ENCODE measurements at places on chromosomes 12 and 14. TPM values are rescaled to one million over a fixed set of nuclear protein-coding genes. Genes with fewer than 3 reads are reported as not detected.

- no peak for DNase-seq
Measured at GRCh38 chr12:69059465-69060457, 126.8 kb upstream of the CPM start.

- no peak for DNase-seq
Measured at GRCh38 chr14:93629643-93630042, 158.6 kb downstream of the PRIMA1 start.

DNA sequence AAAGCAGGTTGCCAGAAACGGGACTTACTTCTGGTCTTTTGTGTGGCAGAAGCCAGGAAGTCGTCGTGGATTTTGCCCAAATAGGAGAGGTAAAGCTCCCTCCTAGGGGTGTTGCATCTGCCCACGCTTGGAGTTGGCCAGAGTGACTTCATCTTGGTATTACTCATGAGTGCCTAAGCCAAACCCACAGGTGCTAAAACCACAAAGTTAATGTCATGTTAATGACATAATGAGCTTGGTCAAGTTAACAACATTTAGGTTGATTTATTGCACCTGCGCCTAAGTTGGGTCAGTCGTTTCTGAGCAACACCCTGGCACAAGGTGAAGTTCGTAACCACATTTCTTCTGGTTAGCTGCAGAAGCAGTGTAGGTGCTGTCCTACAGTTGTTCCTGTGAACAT, 225.2 kb downstream of the FUT8 start:
- no peak for DNase-seq

DNA sequence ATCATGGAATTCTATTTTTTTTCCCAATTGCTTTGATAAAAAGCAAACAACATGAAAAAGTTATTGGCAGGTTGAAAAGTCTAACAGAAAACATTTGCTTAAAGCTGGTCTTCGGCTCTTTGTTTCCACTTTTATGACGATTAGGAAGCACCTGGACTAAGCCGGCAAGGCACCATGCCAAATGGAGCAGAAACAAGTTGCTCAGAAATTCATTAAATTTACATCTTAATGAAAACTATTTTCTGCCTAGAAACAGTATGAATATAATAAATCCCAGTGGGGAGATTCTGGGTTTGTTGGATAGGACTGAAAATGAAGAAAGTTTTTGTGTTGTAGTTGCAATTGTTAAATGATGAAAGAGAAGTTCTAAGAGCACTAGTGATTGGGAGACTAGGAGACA, 51.4 kb upstream of the OR9K2 start:
- no peak for DNase-seq

DNA sequence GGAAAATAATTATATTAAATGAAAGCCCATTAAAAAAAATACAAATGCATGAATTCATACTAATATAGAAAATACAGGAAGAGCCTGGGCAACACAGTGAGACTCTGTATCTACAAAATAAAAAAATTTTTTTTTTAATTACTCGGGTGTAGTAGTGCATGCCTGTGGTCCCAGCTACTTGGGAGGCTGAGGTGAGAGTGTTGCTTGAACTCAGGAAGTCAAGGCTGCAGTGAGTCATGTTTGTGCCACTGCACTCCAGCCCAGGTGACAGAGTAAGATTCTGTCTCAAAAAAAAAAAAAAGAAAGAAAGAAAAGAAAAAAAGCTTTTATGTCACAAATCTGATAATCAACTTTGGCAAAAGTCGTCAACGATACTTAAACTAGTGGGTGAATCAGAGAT, 80.6 kb upstream of the PLEKHA5 start:
- DNase-seq, result no peak

Gene ASIC1
- total RNA-seq, result 1.9 TPM

DNA sequence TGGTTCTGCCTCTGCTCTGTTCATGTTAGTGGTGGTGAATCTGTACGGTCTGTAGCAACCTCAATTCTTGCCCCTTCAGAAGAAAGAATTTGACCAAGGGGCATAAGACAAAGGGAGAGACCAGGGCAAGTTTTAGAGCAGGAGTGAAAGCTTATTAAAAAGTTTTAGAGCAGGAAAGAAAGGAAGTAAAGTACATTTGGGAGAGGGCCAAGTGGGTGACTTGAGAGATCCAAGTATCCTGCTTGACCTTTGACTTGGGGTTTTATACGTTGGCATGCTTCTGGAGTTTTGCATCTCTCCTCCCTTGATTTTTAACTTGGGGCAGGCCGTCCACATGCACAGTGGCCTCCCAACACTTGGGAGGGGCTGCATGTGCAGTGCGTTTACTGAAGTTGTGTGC, 225.0 kb downstream of the CRADD start:
- DNase-seq, result no peak

DNA sequence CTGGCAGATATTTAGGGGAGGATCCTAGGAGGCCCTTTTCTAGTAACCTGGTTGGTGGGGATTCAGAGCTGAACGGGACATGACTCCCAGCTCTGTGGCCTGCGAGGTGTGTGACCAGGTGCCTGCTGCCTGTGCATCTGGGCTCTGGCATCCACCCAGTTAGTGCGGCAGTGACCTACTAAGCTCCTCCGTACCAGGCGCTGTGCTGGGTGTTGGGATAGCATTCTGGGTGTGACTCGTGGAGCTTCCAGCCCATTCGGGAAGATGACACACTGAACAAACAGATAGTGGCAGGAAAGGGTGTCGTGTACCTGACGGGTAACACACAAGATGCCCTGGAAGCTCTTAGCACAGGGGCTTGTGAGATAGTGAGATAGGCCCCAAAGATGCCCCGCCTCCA, 80.9 kb downstream of the ACACB start:
- no peak for DNase-seq

Gene BCL2L14
- 57.6 TPM for total RNA-seq

DNA sequence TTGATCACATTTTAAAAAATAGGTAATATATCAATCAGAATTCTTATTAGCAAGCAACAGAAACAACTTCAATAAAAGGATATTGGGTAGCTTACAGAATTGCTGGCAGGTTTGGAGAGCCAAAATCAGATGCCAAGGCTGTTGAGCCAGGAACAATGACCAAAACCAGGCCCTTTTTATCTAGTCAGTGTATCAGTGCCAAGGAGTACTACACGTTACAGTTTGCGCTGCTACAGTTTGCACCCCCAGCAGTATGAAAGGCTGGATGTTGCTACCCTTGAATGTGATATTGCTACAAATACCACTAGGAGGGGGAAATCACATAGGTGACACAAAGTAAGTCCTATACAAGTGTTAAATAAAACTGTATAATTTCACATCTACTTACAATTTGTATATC, 19.3 kb downstream of the CGRRF1 start:
- DNase-seq, result no peak

Gene KRT74
- not detected for total RNA-seq

DNA sequence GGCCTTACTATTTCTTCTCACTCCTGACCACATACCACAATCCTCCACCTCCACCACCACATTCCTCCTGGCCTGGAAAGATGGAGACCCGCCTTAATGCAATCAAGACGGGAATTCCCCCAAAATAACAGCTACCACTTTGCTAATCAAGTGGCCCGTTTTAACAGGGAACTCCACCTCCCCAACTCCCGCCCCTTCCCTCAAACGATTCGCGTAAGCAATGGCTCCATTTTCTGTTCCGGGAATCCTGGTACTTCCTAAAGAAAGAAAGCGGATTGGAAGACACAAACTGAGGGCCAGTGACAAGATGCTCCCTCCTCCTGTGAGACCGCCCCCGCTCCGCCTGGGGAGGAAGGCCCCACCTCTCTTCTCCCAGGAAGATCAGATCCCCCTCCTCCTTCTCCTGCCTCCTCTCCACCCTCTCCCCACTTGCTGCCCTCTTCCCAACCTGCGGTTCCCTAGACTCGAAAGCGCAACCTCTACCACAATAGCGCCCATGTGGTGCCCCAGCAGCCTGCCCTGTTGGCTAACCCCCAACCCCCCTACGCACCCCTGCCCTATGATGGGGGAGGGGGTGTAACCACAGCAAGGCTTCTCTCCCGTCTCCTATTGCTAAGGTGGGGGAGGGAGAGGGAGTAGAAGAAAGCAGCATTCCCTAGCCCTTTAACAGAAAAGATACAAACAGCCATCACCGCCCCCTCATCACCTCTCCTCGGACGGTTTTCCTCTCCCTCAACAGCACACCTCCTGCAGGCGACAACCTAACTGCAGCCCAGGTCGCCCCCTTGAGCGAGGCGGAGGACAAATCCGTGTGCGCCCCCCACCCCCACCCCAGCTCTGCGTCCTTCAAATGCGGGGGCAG, 777 bp downstream of the ARF3 start:
- peak; percentile 80 for DNase-seq

Gene ARF3
- total RNA-seq, result 271 TPM

DNA sequence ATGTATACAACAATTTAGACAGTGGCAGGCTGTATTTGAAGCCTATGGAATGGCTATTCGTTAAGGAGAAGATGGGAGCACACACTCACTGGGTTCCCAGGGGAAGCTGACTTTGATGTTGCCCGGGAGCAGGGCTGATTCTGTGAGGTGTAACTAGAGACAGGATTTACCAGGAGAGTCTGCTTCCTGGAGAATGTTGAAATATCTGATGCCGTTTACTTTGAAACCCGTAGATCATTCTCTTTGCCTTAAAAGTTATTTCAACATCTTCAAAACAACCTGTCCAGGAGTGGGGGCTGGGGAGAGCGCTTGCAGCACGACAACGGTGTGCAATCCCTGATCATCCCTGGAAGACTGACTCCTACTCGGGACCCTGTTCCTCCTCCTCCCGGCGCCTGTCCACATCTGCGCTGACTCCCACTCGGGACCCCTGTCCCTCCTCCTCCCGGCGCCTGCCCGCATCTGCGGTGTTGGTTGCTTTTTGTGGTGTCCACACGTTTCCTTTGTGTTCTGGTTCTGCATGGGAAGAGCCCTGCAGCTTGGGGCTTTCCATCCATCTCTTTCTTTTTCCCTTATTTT, 72.6 kb downstream of the AACS start:
- DNase-seq, result no peak

Gene FICD
- total RNA-seq, result 4.6 TPM

DNA sequence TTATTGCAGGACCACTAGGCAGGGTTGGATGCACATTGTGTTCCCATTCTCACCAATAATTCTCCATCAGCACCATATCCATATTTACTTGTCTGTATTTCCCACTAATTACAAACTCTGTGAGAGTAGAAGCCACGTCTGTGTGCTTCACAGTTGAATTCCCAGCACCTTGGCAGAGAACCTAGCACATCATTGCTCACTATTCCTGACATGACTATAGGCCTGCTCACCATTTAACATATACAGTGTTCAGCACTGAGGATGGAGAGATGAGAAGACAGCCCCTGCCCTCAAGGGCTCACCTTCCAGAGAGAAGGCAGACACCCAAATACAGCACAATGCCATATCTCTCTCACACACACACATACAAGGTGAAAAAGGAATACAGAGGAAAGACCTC, 5.0 kb downstream of the DAD1 start:
- no peak for DNase-seq

GRCh38 chr14:52998376-52999015, 47.6 kb upstream of the FERMT2 start:
- no peak for DNase-seq

DNA sequence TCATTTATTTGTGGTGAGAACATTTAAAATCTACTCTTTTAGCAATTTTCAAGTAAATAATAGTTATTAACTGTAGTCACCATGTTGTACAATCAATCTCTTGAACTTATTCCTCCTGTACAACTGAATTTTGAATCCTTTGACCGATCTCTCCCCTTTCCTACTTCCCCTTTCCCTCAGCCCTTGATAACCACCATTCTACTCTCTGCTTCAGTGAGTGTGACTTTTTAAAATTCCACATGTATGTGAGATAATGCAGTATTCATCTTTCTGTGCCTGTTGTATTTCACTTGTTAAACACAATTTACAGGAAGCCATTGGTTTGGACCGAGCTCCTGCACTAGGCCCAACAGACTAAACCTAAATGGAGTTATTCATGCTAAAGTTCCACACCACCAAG, 458.9 kb upstream of the PDE3A start:
- DNase-seq, result no peak

Gene PPFIA2
- 2.2 TPM for total RNA-seq

Gene RAD51AP1
- 8.4 TPM for total RNA-seq

GRCh38 chr14:77917491-77918201, 117.7 kb downstream of the ADCK1 start:
- no peak for DNase-seq

DNA sequence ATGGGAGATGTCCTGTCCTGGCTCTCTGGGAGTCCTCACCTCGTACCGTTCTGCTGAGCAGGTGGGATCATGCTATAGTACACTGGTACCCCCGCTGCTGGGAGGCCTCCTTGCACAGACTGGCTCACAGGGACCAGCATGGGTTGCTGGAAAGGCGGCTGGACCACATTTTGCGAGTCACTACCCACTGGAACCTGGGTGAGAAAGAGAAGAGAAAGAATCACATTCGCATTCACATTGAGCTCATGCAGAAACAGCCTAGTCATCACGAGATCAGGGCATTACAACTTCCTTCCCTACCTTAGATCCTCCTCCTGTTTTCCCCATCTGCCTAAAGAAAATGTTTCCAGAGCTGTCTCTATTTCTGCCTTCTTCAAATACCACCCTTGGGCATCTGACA, 17.3 kb upstream of the STAC3 start:
- DNase-seq, result no peak

GRCh38 chr14:59189091-59189785, 771 bp downstream of the DAAM1 start:
- DNase-seq, result no peak

GRCh38 chr14:102028733-102029132, 58.1 kb downstream of the HSP90AA1 start:
- peak; percentile 68 for DNase-seq

Gene DDIT3
- 19.8 TPM for total RNA-seq

- no peak for DNase-seq
Measured at GRCh38 chr12:79162147-79162772, 297.7 kb downstream of the SYT1 start.

Gene SLC6A12
- 3.9 TPM for total RNA-seq

Gene POLE2
- 2.5 TPM for total RNA-seq

Gene GPATCH2L
- 37.6 TPM for total RNA-seq

Gene TMEM19
- 41.9 TPM for total RNA-seq

Gene IFNG-AS1
- not detected for total RNA-seq

- no peak for DNase-seq
Measured at GRCh38 chr14:25067600-25067999, 17.7 kb upstream of the STXBP6 start.

Gene BRMS1L
- total RNA-seq, result 5.0 TPM

- DNase-seq, result peak; percentile 97
Measured at GRCh38 chr12:14554281-14555007, 13.2 kb downstream of the PLBD1 start.

DNA sequence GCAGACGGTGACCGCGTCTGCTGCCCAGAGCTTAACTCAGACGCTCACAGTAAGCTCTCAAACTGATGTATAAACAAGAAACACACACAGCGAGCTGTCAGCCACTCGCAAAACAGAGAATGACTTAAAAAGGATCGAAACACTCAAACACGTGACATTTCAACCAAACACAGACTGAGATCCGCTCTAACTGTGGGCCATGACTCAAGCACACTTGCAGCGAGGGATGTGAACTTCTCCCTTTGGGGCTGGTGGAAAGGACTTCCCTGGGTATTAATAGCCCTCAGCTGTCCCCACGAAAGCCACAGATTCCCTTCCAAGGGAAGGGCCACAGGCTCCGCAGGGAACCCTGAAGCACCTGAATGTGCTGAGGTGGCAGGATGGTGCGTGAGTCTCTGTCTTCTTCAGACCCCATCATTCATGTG, 29.1 kb downstream of the CCDC88C start:
- DNase-seq, result no peak

GRCh38 chr14:62117010-62117750, 355.0 kb downstream of the SNAPC1 start:
- DNase-seq, result peak; percentile 62
